ENCODE measurements at places on chromosomes 12 and 14.

DNA sequence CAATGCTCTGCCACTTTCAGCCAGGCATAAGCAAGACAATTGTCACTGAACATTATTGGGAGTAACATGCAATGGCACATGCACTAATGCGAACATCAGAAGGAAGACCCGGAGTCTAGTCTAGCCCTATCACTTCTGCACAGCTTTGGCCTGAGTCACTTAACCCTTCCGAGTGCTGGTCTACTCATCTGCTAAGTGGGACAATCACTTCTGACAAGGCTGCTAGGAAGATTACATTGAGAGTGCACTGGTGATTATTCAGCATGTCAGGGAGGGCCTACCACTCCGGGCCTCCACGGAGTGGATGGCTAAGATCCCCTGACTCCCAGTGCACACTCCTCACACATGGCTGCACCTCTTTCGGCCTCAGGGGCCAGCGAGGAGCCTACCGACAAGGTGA, 240.9 kb downstream of the DPF3 start:
- DNase-seq: no peak

- no peak for DNase-seq
Observed at GRCh38 chr12:92010368-92010767, 135.3 kb downstream of the BTG1 start.

- no peak for DNase-seq
Observed at GRCh38 chr12:68450947-68451260, 118.7 kb upstream of the MDM1 start.

DNA sequence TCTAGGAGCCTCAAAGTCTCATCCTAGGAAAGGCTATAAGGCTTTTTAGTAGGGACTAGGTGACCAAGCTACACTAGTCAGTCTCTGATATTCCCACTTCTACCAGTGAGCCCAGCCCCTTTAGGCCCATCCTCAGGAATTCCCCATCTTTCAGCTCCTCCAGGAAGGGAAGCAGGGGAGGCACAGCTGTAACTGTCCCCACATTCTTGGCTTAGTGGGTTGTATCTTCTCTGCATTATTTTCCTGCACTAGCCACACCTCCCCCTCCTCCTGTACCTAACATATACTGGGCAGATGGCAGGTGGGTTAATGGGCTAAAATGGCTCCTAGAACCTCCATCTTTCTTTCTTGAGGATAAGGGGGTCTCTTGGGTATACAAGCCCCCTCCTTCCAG, 424 bp upstream of the CYP27B1 start:
- no peak for DNase-seq

GRCh38 chr12:88298761-88299242, 156.7 kb downstream of the TMTC3 start:
- DNase-seq: no peak
